Activated T-cell treated with anti-CD3 and anti-CD28 coated beads, Interleukin-2, amount 50 U/mL, for 72 hours (primary cell): ENCODE measurements at places on chromosomes 4 and X. TPM values are rescaled to one million over a fixed set of nuclear protein-coding genes. Genes with fewer than 3 reads are reported as not detected.

Gene SSX1
- not detected for total RNA-seq

Gene SPANXC
- not detected for total RNA-seq

Gene C1QTNF7
- not detected for total RNA-seq

Gene PRICKLE3
- 17.6 TPM for total RNA-seq

Gene MOB1B
- total RNA-seq = 27.6 TPM

DNA sequence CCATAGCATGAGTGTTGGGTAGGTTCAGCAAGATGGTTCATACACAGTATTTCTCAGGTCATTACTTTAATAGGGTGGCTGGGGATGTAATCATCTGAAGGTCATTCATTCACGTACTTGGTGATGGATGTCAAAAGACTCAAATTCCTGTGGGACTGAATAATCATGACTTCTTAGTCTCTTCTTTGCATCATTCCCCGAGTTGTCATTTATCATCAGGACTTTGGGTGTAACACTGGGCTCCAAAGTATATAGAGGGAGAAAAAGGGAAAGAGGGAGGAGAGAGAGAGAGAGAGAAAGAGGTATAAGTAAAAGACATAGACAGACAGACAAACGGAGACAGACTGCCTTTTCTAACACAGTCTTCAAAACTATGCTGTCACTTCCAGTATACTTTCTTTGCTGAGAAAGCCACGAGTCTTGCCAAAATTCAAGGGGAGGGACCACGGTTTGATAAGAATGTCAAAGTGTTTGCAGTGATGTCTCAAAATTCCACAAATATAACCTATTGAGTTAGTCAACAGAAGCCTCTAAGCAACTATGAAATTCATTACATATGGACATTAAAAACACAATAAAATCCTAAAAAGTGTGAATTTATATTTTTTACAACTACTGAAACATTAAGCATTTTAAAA, 55.9 kb downstream of the UGT2A3 start:
- H3K36me3 ChIP-seq = no peaks in the 10 kb centered on the region
- no peaks in the 10 kb centered on the region for H3K27me3 ChIP-seq
- H3K4me3 ChIP-seq = no peak overlapping the region
- H3K4me1 ChIP-seq = no peaks in the 10 kb centered on the region
- DNase-seq = no peak

DNA sequence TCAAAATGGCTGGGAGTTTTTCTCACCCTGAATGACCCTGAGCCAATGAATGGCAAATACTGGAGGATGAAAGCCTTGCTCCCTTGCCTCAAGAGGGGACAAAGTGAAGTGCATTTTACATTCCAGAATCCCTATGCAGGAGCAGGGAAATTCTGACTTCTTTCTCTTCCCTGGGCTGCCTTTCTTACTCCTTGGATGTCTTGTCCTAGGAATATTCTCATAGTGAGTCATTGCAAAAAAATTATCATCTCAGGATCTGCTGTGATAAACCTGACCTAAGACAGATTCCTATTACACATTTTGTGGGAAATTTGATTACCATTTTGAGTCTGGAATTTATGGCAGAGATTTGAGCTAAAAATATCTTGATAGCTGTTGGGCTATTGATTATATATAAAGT, 199.9 kb downstream of the TMA16 start:
- H3K27ac ChIP-seq = no peak overlapping the region
- no peaks in the 10 kb centered on the region for H3K36me3 ChIP-seq
- no peaks in the 10 kb centered on the region for H3K27me3 ChIP-seq
- H3K4me1 ChIP-seq = no peaks in the 10 kb centered on the region

GRCh38 chrX:153075366-153075765, 3.1 kb downstream of the PNMA6A start:
- H3K36me3 ChIP-seq = no peaks in the 10 kb centered on the region
- H3K4me3 ChIP-seq = no peak overlapping the region
- no peaks in the 10 kb centered on the region for H3K27me3 ChIP-seq

DNA sequence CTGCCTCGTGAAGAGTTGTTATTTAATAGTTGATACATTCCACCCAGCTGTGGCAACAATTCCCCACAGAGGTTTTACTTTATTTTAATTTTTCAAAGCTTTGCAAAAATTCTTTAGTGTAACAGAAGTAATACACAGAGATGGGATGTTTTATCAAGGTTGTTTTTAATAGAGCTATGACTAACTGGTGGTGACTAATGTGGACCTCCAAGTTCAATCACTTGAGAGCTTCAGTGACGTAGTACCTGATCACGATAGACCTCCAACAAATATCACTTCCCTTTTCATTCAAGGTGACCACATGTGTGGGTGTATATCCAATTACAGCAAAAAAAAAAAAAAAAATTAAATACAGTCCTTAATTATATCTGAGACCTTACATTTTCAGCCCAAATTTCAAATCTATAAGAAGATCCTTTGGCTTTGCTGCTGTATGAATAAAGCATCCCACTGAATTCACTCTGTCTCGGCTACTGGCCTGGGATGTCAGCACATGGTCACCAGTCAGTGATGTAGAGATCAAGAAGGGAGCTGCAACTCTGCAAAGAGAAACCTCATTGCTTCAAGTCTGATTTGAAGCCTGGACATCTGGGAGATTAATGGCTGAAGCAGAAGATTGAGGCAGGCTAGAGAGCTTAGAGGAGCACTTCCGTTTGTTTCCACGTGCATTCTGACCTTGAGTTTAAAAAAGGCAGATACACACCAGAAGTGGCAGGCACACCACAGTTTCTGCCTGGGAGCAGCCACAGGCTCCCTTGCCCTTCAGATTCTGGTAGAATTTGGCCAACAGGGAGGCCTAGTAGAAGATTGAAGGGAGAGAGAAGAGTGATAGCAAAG, 345.9 kb upstream of the NOCT start:
- no peak overlapping the region for H3K4me3 ChIP-seq
- H3K27ac ChIP-seq = no peak overlapping the region
- no peaks in the 10 kb centered on the region for H3K36me3 ChIP-seq

- DNase-seq = no peak
- no peak overlapping the region for H3K27ac ChIP-seq
- no peaks in the 10 kb centered on the region for H3K36me3 ChIP-seq
- no peaks in the 10 kb centered on the region for H3K4me1 ChIP-seq
Observed at GRCh38 chr4:70488748-70489147, 16.8 kb downstream of the MUC7 start.

DNA sequence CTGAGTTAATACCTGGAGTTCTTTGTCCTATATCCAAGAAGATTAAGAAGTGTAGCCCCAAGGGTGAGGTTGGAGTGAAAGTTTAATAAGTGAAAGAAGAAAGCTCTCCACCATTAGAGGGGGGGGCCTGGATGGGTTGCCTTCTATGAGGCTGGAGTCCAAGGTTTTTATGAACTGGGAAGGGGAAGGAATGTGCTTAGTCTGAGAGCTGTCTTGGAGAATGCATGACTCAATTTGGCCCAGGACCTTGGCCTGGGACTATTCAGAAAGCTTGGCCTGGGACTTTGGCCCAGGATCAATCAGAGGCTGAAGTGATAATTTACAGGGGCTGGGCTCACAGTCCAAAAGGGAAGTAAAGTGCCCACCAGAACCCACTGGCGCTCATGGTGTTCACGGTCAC, 1049.0 kb upstream of the GRIA3 start:
- no peaks in the 10 kb centered on the region for H3K4me1 ChIP-seq
- peaks cover 6% of the 10 kb centered on the region for H3K27me3 ChIP-seq
- DNase-seq = no peak

DNA sequence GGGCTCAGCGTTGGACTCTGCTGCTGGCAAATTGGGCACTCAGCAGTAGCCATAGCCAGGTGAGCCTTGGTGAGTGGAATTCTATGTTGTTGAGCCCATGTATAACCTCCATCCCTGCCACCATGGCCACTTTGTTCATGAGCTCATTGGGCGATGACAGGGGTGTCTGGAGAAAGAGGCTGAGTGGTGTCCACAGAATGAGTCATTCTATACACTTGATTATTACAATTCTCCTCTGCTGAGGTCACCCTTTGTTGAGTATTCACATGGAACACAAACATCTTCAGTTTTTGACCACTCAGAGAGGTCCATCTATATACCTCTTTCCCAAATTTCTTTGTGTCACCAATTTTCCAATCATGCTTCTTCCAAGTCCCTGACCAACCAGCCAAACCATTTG, 1341.7 kb downstream of the PCDH7 start:
- no peaks in the 10 kb centered on the region for H3K27me3 ChIP-seq
- no peaks in the 10 kb centered on the region for H3K36me3 ChIP-seq
- H3K4me3 ChIP-seq = no peak overlapping the region
- DNase-seq = no peak

- peak overlapping the region; percentile 85 for H3K4me3 ChIP-seq
- no peaks in the 10 kb centered on the region for H3K27me3 ChIP-seq
Observed at GRCh38 chr4:1856943-1857699, 1.2 kb upstream of the LETM1 start.

DNA sequence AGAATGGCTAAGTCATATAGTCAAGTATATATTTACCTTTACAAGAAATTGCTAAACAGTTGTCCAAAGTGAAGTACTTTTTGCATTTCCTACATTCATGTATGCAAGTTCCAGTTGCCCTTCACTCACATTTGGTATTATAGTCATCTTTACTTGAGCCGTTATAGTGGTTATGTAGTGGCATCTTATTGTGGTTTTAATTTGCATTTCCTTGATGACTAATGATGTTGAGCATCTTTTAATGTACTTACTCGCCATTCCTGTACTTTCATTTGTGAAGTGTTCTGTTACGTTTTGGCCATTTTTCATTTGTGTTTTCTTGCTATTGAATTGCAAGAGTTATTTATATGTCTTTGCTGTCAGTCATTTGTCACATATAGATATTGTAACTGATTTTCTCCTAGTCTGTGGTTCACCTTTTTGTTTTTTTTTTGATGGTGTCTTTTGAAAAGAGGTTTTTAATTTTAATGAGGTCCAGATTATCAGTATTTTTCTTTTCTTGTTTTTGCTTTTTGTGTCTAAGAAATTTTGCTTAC, 27.6 kb downstream of the ARFIP1 start:
- H3K36me3 ChIP-seq = peaks cover 10% of the 10 kb centered on the region
- peak overlapping the region; percentile 4 for H3K4me3 ChIP-seq
- DNase-seq = no peak
- H3K4me1 ChIP-seq = peaks cover 25% of the 10 kb centered on the region
- H3K27me3 ChIP-seq = no peaks in the 10 kb centered on the region
- peak overlapping the region; percentile 58 for H3K27ac ChIP-seq

DNA sequence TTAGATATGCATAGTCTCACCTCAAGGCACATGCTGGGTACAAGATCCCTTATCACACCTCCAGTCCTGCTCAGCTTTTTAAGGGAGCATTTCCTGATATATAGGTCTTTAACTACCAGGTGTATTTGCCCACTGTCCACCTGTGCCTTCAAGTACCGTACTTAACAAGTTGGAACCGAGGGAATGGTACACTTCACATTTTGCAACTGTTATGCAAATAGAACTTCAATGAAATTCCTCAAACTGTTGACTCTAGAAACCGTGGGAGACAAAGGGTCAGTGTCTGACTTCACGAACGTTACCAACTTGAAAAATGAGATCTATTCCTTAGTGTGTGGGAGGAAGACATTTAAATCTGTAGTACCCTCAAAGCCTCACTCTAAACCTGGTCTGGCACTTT, 5.2 kb downstream of the TRIM2 start:
- no peaks in the 10 kb centered on the region for H3K27me3 ChIP-seq

DNA sequence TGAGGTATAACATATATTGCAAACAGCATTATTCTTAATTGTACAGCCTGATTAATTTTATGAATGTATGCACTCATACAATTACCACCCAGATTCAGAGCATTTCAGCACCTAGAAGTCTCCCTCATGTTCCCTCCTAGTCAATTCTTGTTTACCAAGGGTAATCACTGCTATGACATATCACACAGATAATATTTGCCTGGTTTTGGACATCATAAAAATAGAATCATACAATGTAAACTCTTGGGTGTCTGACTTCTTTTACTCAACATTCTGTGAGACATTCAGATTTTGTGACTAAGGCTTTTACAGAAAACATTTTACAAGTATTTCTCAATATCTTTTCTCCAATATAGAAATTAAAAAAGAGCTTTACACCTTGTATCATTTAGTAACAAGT, 66.9 kb downstream of the PTPN13 start:
- peaks cover 4% of the 10 kb centered on the region for H3K4me1 ChIP-seq
- no peaks in the 10 kb centered on the region for H3K27me3 ChIP-seq
- no peak overlapping the region for H3K27ac ChIP-seq
- no peaks in the 10 kb centered on the region for H3K36me3 ChIP-seq

- no peak for DNase-seq
- no peak overlapping the region for H3K4me3 ChIP-seq
- no peaks in the 10 kb centered on the region for H3K36me3 ChIP-seq
- no peak overlapping the region for H3K27ac ChIP-seq
- H3K4me1 ChIP-seq = peaks cover 7% of the 10 kb centered on the region
Observed at GRCh38 chr4:86482306-86483172, 111.6 kb upstream of the PTPN13 start.

GRCh38 chr4:26325191-26325590, 4.4 kb downstream of the RBPJ start:
- H3K4me1 ChIP-seq = peaks cover 42% of the 10 kb centered on the region
- no peaks in the 10 kb centered on the region for H3K27me3 ChIP-seq
- peak; percentile 28 for DNase-seq
- H3K36me3 ChIP-seq = peaks cover 2% of the 10 kb centered on the region
- H3K27ac ChIP-seq = peak overlapping the region; percentile 29
- H3K4me3 ChIP-seq = peak overlapping the region; percentile 40

DNA sequence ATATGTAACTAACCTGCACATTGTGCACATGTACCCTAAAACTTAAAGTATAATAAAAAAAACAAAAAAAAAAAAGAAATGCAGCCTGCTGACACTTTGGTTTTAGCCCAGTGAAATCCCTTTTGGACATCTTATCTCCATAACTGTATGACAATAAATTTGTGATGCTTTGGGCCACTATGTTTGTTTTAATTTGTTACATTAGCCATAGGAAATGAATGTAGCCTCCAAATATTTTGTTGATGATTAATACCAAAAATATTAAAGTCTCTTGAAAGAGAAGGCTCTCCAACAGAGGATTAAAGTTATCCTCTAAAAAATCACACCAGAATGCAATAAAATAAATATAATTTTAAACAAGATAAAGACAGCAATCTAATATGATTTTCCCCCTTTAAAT, 852.7 kb upstream of the SLIT2 start:
- no peak overlapping the region for H3K4me3 ChIP-seq
- H3K4me1 ChIP-seq = no peaks in the 10 kb centered on the region
- peaks cover 2% of the 10 kb centered on the region for H3K36me3 ChIP-seq
- no peak overlapping the region for H3K27ac ChIP-seq

DNA sequence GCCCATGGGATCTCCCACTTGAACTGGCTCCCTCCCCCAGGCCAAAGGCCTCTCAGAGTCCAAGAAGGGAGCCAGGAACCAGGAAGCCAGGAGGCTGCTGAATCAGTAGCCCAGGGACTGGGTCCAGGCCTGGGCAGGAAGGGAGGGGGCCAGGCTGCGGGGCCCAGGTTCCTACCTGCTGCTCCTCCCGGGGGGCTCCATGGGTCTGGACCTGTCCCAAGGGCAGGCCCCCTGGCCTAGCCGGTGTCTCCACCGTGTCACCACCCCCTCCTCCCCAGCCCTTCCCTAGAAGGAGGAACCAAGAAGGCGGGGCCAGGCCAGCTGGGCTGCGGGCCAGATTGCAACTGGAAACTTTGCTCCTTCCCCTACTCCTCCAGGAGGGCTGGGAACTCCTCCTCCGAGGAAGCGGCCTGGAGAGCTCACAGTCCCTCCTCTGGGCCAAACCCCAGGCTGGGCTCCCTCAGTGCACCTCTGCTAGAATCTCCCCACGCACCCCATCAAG, at the start of gene IQSEC2:
Gene IQSEC2, minus strand, starts transcription at position 264 of the 502 bp plus-strand sequence.
- DNase-seq = no peak
- H3K27me3 ChIP-seq = peaks cover 38% of the 10 kb centered on the region
- H3K4me3 ChIP-seq = no peak within 1 kb of the TSS
- H3K36me3 ChIP-seq = no peaks in the 10 kb centered on the region

GRCh38 chrX:101539116-101539515, 11.2 kb upstream of the ARMCX1 start:
- H3K27ac ChIP-seq = no peak overlapping the region
- H3K4me1 ChIP-seq = no peaks in the 10 kb centered on the region
- DNase-seq = no peak
